NCI-H446 treated with DMSO at 0.1 percent for 48 hours (cell line): ENCODE measurements at places on chromosomes 3 and 15.
A peak's percentile ranks its signal among the peaks of the same experiment; 100 is the strongest.

DNA sequence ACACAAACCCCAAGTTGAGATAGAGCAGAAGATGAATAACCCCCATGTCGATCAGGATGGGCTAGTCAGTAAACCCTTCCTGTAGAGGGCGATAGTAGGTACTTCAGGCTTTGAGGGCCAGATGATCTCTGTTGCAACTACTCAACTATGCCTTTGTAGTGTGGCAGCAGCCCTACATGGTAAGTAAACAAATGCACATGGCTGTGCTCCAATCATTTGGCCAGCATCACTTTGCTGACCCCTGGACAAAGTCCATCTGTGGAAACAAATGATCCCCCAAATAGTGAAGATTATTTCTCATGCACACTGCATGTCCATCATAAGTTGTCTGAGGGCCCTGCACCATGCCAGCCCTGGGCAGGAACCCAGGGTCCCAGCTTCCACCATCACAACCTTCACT is 402.2 kb upstream of the PROK2 start:
- DNase-seq: no peak

DNA sequence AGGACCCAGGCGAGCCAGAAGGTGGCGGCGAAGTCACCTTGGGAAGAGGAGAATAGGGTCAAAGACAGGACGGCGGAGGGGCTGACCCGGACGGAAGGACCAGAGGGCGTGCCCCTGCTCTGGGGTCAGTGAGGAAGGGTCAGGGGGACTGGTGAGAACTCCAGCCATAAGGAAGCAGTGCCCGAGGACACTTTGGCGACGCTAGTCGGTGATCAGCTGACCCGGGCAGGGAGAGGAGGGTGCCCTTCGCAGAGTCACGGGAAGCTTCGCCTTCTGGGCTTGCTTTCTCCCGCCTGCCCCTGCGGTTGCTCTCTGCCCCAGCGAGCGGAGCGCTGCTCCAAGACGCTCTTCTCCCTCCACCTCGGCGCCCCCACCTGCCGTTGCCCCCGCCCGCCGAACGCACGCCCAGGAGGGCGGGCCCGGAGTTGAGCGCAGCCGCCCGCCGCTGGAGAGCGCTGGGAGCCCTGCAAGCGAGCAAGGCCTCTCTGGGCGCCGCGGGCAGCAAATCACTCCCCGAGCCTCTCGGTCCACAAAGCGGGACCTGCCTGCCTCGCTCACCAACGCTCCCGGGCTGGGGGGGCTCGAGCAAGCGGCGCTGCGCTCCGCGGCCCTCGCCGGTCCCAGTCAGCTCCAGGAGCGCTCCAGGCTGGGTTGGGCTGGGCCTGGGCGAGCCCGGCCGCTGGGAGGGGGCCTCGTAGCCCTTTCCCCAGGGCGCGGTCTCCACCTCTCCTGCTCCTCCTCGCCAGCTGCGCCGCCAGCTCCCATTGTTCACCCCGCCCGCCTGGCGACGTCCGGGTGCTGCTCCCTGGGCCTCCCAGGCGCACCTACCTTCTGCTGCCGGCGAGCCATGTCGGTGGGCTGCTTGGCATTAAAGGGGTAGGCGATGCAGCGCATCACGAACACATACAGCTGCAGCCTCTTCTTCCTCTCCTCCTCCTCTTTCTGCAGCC is 1.2 kb downstream of the CADPS start:
- peak; percentile 17 for DNase-seq

- no peak for DNase-seq
Measured at GRCh38 chr3:138434276-138434874, at the start of gene ESYT3. TSS of gene ESYT3 (plus strand) at chr3:138434616. CDS start at chr3:138434799, 183 bp downstream.

DNA sequence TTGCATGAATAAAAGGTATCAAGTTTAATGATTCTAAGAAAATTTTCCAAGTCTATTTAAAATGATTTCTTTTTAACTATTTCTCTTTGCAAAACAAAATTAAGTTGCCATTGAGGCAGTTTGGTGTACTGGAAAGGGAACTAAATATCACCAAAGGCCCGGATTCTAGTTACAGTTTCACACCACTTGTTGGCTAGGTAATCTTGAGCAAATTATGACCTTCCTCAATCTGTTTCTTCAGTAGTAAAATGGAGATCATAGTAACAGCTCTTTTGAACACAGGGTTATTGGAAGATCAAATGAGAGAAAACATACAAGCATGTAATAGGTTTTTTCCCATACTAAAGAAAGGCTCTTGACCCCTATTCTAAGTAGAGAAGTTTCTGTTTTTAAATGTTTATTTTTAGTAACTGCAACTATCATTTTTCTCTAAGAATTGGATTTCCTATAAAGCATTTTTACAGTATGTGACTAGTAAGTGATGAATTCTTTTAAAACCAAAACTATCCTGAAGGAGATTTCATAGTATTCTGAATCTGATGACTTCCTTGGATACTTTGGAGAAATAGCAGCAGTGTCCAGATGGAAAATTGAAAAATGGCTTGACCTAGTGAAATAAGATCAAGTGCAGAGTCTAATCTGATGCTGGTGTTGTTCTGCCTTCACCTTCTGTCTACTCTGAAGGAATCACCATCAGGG is 15.7 kb downstream of the SCAANT1 start:
- DNase-seq: no peak

DNA sequence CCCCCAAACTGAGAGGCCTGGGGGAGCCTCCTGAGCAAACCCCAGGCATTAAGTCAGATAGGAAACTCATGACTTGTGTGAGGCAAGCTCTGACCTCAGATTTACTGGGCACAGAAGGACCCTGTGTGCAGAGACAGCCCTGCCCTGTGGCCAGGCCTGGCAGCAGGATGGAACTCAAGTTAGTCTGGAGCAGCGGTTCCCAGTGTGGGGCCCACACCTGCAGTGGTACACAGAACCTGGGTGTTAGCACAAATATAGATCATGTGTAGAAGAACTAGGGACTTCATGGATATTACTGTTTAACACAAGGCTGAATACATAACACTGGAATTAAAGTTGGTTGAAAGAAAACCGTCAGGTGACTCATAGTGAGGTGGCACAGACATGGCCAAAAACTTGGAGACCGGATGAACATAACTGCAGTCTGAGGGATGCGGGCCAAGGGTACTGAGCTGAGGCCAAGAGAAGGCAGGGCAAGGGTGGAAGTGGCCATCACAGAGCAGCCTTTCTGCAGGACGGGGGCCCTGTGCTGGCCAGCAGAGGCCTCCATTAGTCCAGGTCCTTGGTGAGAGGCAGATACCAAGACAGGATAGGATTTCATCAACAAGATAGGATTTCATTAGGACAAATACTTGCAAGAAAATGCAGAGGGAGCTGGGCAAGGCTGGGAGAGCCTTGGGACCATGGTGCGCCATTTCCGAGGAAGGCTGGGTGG is 40.9 kb downstream of the IRAK2 start:
- no peak for DNase-seq

DNA sequence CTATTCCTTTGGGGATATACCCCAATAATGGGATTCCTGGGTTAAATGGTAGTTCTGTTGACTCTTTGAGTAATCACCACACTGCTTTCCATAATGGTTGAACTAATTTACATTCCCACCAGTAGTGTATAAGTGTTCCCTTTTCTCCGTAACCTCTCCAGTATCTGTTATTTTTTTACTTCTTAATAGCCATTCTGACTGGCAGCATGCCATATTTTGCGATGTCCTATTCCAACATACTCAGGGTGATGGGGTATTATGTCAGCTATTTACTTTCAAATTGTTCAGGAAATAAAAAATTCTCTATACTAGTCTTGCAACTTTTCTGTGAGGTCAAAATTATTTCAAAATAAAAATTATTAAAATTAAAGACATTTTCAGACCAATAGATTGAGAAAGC is 9.1 kb upstream of the PARP14 start:
- no peak for DNase-seq

- no peak for DNase-seq
Measured at GRCh38 chr3:65902304-65902793, 136.4 kb downstream of the MAGI1 start.

DNA sequence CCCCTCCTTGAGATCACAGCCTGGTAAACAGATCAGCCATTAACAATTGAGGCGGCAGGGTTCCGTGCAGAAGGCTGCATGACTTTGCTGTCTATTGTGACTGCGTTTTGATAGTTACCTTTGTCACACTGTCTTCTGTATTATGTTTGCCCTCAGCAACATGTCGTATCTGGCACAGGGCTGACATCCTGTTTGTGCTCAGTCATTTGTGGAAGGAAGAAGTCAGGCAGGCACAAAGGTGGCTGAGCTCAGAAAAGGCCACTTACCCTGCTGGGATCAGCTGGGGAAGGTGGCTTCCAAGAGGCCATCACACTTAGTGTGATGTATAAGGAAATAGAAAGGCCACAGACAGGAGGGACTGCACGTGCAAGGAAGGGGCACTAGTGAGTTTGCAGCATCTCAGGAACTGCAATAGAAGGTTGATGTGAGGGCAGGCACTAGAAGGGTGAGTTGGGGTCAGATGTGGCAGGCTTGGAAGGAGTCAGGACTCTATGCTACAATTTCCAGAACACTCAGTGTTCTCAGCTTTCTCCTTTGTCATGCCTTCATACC is 13.4 kb downstream of the PML start:
- no peak for DNase-seq

- no peak for DNase-seq
Measured at GRCh38 chr3:9721700-9722060, 9.9 kb upstream of the BRPF1 start.

GRCh38 chr15:100929641-100930042 is 10.5 kb downstream of the LRRK1 start:
- DNase-seq: no peak

- no peak for DNase-seq
Measured at GRCh38 chr3:85162905-85163304, 204.1 kb downstream of the CADM2 start.

- no peak for DNase-seq
Measured at GRCh38 chr3:11635680-11636393, 7.9 kb downstream of the VGLL4 start.

DNA sequence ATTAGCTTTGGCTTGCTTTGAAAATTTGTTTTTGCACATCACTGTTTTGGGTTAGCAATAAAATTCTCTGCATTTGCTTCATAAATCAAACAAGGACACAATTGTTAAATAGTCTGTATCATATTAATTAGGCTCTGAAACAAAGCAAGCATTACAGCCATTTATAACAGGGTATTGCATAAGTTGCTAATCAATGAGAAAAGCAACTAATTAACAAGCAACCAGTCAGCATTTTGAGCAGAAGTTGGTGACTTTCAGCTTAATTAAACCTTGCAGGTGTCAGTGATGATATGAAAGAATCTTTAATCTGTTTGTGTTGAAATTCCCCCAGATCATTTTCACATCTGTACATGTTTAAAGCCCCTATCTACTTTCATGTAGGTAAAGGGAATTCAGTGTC is 495.1 kb downstream of the IL5RA start:
- DNase-seq: no peak

DNA sequence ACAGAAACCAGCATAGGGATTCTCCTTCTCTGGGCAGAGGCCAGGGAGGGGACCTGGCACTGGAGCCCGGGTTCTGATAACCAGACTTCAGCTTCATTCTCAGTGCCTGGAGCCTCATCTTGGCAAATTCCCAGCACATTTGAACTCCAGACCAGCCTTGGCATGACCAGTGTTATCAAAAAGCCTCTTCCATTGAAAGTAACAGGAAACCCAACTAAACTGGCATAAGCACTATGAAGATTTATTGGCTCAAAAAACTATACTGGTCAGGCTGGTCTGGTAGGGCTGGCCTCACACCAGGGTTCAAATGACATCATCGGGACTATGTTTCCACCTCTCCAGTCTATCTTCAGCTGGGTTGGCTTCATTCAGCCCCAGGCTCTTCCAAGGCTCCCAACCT is 48.1 kb upstream of the THUMPD3 start:
- DNase-seq: no peak

DNA sequence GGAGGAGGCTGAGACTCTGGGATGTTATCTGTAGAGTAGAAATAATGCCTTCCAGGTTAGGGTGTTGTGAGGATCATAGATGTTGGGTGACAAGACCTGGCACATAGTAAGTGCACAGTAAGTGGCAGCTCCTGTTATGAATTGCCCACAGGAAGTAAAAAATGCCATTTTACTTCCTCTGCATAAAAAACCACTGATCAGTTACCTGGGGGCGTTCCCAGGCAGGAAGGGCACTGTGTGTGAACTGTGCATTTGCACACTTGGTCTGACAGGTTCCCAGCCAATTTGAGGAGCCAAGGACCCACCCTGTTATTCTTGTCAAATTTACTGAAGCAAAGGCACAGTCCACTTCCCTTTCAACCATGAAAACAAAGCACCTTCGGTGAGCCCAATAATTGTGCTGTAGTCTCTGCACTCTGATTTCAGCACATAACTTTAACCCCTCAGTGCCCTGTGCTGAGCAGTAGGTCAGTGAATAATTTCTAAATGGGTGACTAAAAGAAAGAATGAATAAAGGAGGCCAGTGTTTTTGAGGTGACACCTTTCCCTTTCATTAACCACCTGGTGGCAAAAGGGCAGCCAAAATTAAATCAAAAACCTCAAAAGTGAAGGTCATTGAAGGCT is 85.8 kb upstream of the ARHGEF3 start:
- no peak for DNase-seq

DNA sequence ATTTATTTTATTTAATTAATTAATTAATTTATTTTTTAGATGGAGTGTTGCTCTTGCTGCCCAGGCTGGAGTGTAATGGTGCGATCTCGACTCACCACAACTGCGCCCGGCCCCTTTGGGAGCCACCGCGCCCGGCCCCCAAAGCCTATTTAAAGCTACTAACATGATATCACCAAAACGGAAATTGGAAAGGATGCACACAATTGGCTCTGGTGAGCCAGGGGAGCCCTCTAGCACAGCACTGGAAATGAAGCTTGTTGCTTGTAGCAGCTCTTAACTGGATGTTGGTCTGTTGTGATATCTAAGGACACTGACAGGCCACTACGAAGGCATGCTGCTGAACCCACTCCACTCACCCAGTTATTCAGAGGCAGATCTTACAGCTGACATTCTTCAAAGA is 104.5 kb downstream of the IGF2BP2 start:
- DNase-seq: no peak

DNA sequence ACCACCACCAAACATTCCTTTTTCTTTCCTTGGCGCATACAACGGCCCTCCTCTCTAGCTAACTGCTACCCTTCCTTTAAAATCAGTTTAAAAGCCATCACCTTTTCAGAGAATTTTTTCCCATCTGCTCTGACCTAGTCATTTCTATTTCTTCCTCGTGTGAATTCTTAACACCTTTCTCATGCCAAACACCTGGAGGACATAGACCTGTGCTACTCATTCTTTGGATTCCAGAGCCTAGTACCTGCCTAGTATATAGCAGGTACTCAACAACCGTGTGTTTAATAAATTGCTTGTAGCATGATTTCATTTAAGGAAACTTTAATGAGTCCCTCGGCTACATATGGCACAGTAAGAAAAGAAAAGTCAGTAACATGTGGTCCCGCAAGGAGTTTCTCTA is 2.0 kb upstream of the TPM1 start:
- DNase-seq: no peak

GRCh38 chr3:159480046-159480445 is 508.6 kb upstream of the IL12A start:
- DNase-seq: no peak

- no peak for DNase-seq
Measured at GRCh38 chr3:4416427-4416945, 50.6 kb downstream of the SUMF1 start.

- DNase-seq: no peak
Measured at GRCh38 chr3:108117241-108117775, 26.5 kb upstream of the CD47 start.

GRCh38 chr15:52417957-52418356 is 110.7 kb downstream of the MYO5A start:
- DNase-seq: no peak
